ENCODE measurements at places on chromosomes 4 and X. TPM values are rescaled to one million over a fixed set of nuclear protein-coding genes. Genes with fewer than 3 reads are reported as not detected.

Gene BGN
- total RNA-seq = 16.6 TPM

Gene PLK4
- total RNA-seq = 18.1 TPM

Gene ZMAT1
- total RNA-seq = 2.2 TPM

Gene POLN
- 5.9 TPM for total RNA-seq

Gene HPSE
- 1.3 TPM for total RNA-seq

Gene IL2
- total RNA-seq = not detected

Gene JAKMIP1
- total RNA-seq = not detected

Gene UGT2A1
- 0.27 TPM for total RNA-seq

Gene MAGEA8
- not detected for total RNA-seq

Gene CT55
- total RNA-seq = not detected

Gene CCDC110
- total RNA-seq = 0.75 TPM

Gene SMIM10L2A
- 0.38 TPM for total RNA-seq

Gene ANK2
- 1.5 TPM for total RNA-seq

Gene ADAM29
- total RNA-seq = not detected

Gene GRK4
- 4.4 TPM for total RNA-seq

Gene PCDH18
- total RNA-seq = 1.2 TPM

Gene CENPVL1
- not detected for total RNA-seq

Gene MED14
- 17.2 TPM for total RNA-seq

Gene FANCB
- total RNA-seq = 4.0 TPM

Gene PABPC1L2A
- not detected for total RNA-seq

Gene MAGEA12
- not detected for total RNA-seq

Gene NPY5R
- not detected for total RNA-seq

Gene MAGED1
- total RNA-seq = 72.4 TPM

Gene TLR3
- total RNA-seq = 0.72 TPM

Gene ATP5ME
- 417 TPM for total RNA-seq

Gene CDS1
- 0.09 TPM for total RNA-seq

Gene POU4F2
- not detected for total RNA-seq

Gene MRPL1
- total RNA-seq = 44.1 TPM

Gene CCDC158
- total RNA-seq = not detected

Gene FGF5
- total RNA-seq = 1.7 TPM

Gene DRP2
- total RNA-seq = 0.47 TPM

Gene RENBP
- total RNA-seq = 2.1 TPM

Gene TEX13B
- not detected for total RNA-seq

Gene FMR1NB
- not detected for total RNA-seq

Gene PDLIM3
- 17.1 TPM for total RNA-seq
